MM.1S (cell line): ENCODE measurements at places on chromosomes 2 and 18.

DNA sequence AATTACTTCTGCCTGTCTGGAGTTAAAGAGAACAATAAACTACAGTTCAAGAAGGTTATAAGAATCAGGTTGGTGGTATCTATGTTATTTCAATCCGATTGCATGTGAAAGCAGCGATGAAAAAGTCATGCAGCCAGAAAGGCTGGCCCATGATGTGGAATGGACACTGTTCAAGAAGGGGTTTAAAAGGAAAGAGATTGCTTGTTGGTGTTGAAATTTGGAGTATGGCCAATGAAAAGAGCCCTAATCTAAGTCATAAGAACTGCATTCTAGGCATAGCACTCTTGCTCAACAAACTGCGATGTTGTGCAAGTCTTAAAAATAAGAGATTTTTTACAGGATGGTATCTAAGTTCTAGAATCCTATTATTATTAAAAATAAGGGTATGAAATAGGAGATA lies 61.3 kb downstream of the EFEMP1 start:
- H3K4me1 ChIP-seq = no peaks in the 10 kb centered on the region
- H3K4me3 ChIP-seq = no peak overlapping the region
- no peaks in the 10 kb centered on the region for H3K27me3 ChIP-seq
- no peak for DNase-seq

GRCh38 chr2:15886231-15886630 lies 54.1 kb upstream of the MYCN start:
- H3K27me3 ChIP-seq = no peaks in the 10 kb centered on the region
- H3K36me3 ChIP-seq = no peaks in the 10 kb centered on the region
- H3K27ac ChIP-seq = no peak overlapping the region
- DNase-seq = no peak
- H3K4me3 ChIP-seq = no peak overlapping the region

GRCh38 chr2:29532436-29532835 lies 388.9 kb downstream of the ALK start:
- no peak overlapping the region for H3K27ac ChIP-seq
- no peaks in the 10 kb centered on the region for H3K36me3 ChIP-seq
- DNase-seq = no peak
- no peaks in the 10 kb centered on the region for H3K4me1 ChIP-seq

GRCh38 chr2:45963816-45964215 lies 312.3 kb downstream of the PRKCE start:
- H3K36me3 ChIP-seq = no peaks in the 10 kb centered on the region
- no peak overlapping the region for H3K27ac ChIP-seq
- DNase-seq = no peak

DNA sequence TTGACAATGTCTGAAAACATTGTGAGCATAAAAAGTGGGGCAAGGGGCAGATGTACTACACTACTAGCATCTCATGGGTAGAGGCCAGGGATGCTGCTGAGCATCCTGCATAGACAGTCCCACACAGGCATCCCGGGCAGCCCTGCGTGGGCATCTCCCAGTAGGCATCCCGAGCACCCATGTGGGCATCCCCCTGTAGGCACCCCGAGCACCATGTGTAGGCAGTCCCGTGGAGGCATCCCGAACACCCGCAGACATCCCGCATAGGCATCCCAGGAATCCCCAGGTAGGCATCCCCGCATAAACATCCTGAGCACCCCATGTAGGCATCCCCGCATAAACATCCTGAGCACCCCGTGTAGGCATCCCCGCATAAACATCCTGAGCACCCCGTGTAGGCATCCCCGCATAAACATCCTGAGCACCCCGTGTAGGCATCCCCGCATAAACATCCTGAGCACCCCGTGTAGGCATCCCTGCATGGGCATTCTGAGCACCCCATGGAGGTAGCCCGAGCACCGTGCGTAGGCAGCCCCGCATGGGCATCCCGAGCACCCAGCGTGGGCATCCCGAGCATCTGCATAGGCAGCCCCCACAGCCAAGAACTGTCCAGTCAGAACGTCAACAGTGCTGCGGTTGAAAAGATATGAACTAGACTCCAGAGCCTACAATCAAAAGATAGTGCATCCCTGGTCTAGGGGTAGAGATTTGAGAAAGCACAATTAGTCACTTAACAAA lies 273.5 kb downstream of the NBAS start:
- no peaks in the 10 kb centered on the region for H3K4me1 ChIP-seq
- DNase-seq = no peak
- H3K36me3 ChIP-seq = no peaks in the 10 kb centered on the region
- no peak overlapping the region for H3K27ac ChIP-seq
- no peak overlapping the region for H3K4me3 ChIP-seq
